Adipocyte (in vitro differentiated cells): ENCODE measurements at places on chromosomes 7 and 10.

DNA sequence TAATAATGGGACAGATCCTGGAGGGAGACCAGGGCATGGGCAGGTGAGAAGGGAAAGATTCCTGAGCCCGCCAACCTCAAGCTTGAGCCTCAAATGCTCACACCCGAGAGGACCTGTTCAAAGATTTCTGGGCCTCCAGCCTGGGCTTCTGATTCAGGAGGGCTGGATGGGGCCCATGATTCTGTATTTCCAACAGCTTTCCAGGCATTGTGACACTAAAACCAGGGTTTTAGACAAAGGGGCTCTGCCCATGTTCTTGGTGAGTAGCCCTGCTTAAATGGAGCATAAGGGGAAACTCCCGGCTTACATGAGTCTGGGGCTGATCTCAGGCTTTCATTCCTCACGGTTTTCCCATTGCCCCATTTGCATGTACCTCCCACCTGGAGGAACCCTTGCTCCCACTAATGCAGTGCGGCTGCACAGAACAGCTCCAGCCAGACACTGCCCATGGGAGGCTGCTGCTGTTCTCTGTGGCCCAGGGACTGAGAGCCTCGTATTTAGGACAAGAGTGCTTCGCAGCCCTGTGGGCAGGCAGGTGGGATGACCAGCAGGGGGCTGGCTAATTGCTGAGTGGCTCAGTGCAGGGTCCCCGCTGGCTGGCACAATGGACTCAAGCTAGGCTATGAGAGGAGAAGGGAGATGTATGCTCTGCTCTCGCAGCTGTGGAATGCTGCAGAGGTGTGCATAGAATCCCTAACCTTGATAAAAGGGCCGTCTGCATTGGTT, 135.3 kb upstream of the COBL start:
- DNase-seq, result no peak

- no peak for DNase-seq
These were observed 42.7 kb downstream of the CALML3 start for GRCh38 chr10:5567477-5567876.

DNA sequence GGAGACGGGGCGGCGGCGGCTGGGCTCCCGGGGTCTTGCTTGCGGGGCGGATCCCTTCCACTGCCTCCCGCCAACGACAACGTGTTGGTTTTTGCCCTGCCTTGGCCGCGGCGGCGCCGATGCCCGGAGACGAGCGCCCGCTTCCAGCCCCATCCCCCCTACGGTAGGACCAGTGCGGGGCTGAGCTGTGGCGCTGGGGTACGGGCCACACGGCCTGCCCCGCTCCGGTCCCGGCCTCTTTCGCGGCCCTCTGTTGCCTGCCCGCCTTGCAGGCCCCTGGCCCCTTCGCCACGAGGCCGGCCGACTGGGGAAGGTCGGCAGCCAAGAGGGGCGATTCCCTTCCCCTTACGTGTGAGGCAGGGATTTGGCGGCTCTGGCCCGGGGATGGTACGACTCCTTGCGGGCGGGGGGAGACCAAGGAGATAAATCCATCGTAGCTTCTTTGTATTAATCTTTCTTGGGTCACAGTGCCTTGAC, 488 bp downstream of the EIF4H start:
- peak; percentile 84 for DNase-seq

DNA sequence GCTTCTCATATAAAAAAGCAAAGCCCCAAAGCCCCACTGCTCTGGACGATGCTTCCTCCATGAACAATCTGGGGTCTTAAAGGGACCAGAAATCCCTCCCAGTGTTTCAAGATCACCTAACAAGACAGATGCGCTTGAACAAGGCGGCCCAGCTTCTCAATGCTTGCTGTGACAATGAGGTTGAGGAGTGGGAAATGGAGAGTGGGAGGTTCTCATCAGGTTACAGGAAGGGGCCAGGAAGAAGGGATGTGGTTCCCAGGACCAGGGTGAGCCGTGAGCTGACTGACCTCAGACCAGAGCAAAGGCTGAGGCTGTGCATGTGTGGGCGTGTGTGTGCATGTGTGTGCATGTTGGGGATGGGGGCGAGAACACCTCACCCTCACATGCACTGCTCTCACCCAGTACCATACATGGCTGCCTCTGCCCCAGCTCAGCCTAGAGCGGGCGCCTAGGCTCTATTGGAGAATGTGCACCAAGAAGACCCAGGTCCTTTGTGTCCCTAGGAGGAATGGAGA, 220.8 kb upstream of the GPR26 start:
- no peak for DNase-seq

- peak; percentile 80 for DNase-seq
These were observed 573 bp downstream of the BLVRA start for GRCh38 chr7:43758822-43759683.

DNA sequence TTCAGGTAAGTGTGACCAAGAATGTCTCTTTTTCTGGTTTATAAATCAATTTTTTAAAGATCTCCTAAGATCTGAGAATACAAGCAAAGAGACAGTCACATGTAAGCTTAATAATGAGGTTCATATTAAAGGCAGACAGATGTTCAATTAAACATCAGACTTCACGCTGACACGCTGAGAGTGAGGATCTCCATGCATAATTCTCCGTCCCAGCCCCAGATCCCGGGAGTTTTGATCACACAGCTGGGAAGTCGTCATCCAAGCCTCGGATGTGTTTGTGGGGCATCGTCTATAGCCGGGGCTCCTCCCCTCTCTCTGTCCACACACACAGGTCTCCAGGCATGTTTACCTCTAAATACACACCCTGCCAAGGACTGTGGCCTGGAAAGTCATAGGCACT, 223.2 kb downstream of the PTPRN2 start:
- no peak for DNase-seq

DNA sequence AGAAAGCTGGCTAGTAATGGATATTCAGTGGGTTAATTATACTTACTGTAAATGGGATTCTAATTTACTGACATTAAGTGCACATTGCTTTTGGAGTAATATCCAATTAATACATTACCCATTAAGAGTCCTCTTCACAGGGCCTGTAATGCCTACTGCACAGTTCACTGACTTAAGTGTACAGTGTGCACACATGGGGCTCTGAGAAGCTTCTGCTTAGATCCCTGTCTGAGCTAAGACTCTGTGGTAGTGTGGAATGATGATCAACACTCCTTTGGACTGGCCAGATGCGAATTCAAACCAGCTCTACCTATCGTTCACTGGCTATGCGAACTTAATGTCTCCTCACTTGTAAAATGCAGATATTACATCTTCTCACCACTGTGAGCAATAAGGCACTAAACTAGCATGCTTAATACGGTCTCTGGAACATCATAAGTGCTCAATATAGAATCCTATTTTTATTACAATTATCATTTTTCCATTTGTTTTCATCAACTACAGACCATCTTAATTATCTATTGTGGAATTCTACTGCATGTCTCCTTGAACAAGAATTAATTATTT, 53.8 kb upstream of the SEC61G start:
- no peak for DNase-seq

DNA sequence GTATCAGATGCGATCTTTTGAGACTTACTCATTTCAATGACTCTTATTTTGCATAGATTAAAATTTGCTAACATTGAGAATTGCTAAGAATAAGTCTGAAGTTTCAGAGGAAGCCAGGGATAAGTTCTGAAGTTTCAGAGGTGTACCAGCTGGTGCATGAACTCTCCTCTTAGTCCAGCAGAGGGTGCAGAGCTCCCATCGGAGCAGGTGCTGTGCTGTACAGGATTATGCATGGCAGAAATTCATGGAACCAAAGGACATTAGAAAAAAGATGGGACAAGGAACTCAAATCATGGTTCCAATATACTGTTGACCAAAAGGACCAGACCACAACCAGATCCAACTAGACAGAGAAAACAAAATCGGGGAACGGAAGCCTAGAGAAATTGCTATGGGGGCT, 41.9 kb downstream of the MGAM2 start:
- DNase-seq, result peak; percentile 24

GRCh38 chr7:56030340-56030739, 20.9 kb downstream of the PSPH start:
- DNase-seq, result no peak

GRCh38 chr10:65032867-65033769, 1511.9 kb downstream of the REEP3 start:
- DNase-seq, result no peak

GRCh38 chr7:45157286-45157652, 322 bp upstream of the RAMP3 start:
- no peak for DNase-seq

DNA sequence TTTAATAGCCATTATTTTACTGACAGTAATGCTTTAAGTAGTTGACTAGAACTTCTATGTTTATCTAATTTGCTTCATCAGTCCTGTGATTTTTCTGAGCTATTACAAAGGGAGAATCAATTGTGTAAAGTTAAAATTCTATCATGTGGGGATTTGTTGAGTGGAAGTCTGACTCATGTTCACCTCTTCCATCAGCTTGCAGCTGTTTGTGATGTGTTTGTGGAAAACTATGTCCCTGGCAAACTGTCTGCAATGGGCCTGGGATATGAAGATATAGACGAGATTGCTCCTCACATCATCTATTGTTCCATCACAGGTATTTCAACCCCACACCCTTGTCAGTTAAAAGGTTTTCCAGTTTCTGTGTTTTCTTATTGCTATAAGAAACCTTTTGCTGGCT, 59.9 kb downstream of the SUGCT start:
- peak; percentile 81 for DNase-seq

- DNase-seq, result peak; percentile 62
These were observed 114.4 kb upstream of the GLI3 start for GRCh38 chr7:42351316-42351935.
